ENCODE measurements at places on chromosomes 6 and 20.

DNA sequence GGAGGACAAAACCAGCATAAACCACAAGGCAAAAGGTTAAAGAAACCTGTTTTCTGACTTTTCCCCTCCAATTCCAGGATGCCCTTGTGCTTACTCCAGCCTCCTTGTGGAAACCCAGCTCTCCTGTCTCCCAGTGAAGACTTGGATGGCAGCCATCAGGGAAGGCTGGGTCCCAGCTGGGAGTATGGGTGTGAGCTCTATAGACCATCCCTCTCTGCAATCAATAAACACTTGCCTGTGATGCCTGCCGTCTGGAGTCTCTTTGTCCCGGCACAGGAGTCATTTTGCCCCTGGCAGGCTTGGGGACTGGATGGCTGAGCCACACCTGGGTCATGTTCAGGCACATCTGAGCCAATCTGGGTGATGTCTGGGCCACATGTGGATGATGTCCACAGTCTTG is 26.6 kb downstream of the BPIFB1 start:
- DNase-seq = no peak

- DNase-seq = no peak
These were observed 113.5 kb downstream of the OGFRL1 start for GRCh38 chr6:71402096-71402495.

- no peak for DNase-seq
These were observed 155.2 kb downstream of the SCML4 start for GRCh38 chr6:107668743-107669474.

GRCh38 chr6:13877051-13877450 is 47.7 kb upstream of the RNF182 start:
- no peak for DNase-seq

DNA sequence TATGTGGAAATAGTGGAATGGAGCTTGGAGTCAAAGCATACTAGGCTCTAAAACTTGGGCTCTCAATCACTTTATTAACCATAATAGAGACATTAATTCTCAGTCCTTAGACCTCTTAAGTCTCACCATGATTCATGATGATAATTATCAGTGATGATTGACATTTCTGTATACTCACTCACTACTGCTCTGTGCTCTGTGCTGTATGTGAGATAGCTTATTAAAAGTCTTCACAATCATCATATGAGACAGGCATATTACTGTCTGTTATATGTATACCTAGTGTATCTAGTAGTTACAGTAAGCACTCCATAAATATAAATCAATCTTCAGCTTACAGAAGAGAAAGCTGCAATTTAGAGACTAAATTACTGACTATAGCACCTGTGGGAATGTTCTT is 236.0 kb upstream of the JAG1 start:
- DNase-seq = no peak

GRCh38 chr6:143612186-143612585 is 65.6 kb upstream of the PHACTR2 start:
- DNase-seq = no peak

GRCh38 chr6:70371454-70372105 is 41.7 kb upstream of the FAM135A start:
- DNase-seq = no peak

DNA sequence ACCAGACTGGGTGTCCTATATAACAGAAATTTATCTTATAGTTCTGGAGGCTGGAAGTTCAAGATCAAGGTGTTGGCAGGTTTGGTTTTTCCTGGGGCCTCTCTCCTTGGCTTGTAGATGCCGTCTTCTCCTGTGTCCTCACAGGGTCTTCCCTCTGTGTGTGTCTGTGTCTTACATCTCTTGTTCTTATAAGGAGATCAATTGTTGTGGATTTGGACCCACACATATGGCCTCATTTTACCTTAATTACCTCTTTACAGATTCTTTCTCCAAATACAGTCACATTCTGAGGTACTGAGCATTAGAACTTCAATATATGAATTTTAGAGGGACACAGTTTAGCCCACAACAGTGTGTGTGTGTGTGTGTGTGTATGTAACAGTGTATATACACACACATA is 74.5 kb downstream of the EDN1 start:
- DNase-seq = no peak

- DNase-seq = no peak
These were observed 36.5 kb upstream of the GFRAL start for GRCh38 chr6:55290736-55291135.

DNA sequence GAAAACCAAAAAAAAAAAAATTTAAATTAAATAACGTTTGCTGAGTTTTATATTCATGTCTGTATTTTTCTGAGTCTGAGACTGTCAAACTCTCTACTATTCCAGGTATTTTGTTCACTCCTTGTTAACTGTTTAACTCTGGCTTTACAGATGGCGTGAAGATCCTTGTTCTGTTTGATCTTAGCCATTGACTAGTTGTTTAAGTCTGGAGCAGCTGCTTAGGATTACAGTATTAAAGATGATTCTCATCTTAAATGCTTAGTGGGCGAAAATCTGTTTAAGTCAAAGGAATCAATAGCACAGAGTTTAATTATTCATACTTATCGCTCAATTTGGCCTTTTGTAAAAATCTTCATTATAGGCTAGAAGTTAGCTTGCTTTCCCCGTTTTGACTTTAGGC is 2.4 kb downstream of the PHACTR2 start:
- no peak for DNase-seq

Measured in thoracic aorta (tissue), 2 donors.